ENCODE measurements at places on chromosomes 4 and X.

GRCh38 chr4:121842862-121843261, 19.2 kb upstream of the CCNA2 start:
- DNase-seq = no peak

DNA sequence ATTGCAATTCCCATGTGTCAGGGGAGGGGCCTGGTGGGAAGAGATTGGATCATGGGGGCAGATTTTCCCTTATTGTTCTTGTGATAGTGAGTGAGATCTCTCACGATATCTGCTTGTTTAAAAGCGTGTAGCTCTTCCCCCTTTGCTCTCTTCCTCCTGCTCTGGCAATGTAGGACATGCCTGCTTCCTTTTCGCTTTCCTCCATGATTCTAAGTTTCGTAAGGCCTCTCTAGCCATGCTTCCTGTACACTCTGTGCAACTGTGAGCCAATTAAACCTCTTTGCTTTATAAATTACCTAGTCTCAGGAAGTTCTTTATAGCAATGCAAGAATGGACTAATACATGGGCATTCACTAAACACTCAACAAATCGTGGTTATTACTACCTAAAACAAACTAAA, 37.2 kb upstream of the PAPSS1 start:
- DNase-seq = no peak

GRCh38 chr4:4888695-4889094, 29.2 kb downstream of the MSX1 start:
- no peak for DNase-seq

GRCh38 chrX:70128071-70128470, 5.2 kb upstream of the IGBP1 start:
- DNase-seq = no peak

- DNase-seq = no peak
These were observed 196.4 kb upstream of the DDX53 start for GRCh38 chrX:22803353-22803752.
